ENCODE measurements at places on chromosomes 11 and 22. TPM values are rescaled to one million over a fixed set of nuclear protein-coding genes. Genes with fewer than 3 reads are reported as not detected.

SNAP29 gene
- total RNA-seq = 22.6 TPM

SAC3D1 gene
- 12.5 TPM for total RNA-seq

DBX1 gene
- total RNA-seq = not detected

UCP3 gene
- total RNA-seq = 1.3 TPM

DNA sequence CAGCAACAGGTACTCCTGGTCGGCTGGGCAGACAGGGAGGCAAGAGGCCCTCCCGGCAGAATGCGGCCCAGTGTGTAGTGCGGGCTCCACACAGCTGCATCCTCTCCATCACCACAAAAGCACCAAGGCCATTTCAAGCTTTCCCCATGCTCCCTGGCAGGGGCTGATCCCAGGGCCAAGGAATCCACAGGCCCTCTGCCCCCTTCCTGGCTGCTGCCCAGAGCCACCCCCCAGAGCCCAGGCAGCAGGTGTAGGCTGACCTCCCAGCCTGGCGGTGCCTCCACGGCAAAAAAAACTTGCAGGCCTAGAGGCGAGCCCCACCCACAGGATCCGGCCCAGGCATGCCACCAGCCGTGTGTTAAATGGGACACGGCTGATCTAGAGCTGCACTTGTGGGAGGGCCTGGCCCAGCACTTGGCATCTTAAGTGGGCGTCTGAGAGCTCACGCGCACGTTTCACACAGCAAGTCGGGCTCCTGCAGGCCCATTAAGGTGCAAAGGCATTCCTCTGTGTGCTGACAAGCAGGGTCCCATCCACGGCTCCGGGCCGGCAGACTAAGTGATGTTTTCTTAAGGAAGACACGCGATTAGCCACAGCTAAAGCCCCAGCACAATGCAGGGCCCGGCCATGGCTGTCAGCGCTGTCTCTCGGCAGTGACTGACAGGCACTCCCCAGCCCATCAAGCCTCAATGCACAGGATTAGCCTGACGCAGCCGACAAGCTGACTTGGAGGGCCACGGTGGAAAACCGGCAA is 19.8 kb upstream of the GNB1L start:
- DNase-seq = peak; percentile 1

GRCh38 chr11:47510209-47510608 is 42.7 kb downstream of the CELF1 start:
- DNase-seq = no peak

GRCh38 chr22:28994522-28994921 is 67.1 kb downstream of the C22orf31 start:
- no peak for DNase-seq

DNA sequence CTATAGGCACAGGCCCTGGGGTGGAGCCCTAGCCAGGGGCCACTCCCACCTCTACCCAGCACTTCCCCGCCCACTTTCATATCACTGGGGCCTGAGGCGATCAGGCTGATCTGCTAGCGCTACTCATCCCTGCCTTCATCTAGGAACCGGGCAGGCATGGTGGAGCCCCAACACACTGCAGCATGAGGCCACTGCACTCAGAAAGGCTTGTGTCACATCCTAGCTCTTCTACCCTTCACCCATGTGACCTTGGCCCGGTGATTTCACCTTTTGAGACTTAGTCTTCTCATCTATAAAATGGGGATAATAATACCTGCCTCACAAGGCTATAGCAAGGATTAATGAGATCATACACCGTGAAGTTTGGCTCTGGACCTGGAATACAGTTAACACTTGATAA is 18.1 kb upstream of the GDPD5 start:
- DNase-seq = no peak

DNA sequence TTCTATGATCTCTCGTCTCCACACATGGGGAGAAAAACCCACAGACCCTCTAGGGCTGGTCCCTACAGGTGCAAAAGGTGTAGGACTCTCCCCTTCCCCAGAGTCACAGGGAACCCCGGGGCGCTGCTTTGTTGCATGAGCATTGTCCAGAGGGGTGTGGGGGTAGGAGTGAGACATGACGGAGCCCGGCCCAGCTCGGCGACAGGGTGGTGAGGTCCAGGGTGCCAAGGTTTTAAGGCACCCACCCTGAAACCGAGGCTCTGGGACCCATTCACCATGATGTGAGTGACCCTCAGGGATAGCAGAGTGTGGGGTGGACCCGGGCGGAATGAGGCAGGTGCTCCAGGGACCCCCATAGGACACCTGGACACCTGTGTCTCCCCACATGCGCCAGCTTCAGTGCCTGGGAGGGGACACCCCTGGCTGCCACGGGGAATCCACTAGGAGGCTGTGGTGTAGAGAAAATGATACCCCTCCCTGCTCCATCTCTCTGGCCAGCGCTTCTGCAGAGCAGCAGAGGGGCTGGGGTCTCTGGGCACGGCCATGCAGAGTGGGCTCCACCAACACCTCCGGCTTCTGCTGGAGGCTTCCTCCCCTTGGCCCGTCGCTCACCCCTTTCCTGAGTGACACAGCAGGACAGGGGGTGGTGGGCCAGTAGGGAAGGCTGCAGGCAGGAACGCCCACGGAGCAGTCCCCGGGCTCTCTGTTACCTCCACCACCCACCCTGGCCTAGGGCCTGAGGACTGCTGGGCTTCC is 15.2 kb downstream of the KRTAP5-5 start:
- no peak for DNase-seq

- DNase-seq = no peak
Measured at GRCh38 chr11:124798991-124799347, 1.2 kb downstream of the MSANTD2 start.

Data from activated T-cell treated with anti-CD3 and anti-CD28 coated beads, Interleukin-2, amount 50 U/mL, for 4 hours (primary cell).